Pulmonary artery endothelial cell (primary cell): ENCODE measurements at places on chromosomes 11 and 22. TPM values are rescaled to one million over a fixed set of nuclear protein-coding genes. Genes with fewer than 3 reads are reported as not detected.

GRCh38 chr11:74755395-74755995, 6.8 kb downstream of the RNF169 start:
- DNase-seq: no peak

- DNase-seq: no peak
These were observed 10.7 kb upstream of the CD5 start for GRCh38 chr11:61091373-61092279.

DNA sequence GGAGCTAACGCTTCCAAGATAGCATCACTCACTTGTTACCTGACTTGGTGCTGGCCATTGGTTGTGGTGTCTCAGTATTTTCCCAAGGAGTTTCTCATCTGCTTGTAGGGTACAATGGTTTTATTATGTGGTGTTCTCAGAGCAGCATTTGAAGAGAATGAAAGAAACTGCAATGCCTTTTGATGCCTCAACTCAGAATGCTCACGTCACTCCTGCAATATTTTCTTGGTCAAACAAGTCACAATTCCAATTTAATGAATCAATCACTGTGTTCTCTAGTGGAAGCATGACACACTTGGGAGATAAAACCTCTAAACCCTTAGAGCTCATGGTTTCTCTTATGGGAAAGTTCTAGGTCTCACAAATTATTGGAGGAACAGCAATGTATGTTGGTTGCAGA, 2.0 kb upstream of the OR5D14 start:
- DNase-seq: no peak

DNA sequence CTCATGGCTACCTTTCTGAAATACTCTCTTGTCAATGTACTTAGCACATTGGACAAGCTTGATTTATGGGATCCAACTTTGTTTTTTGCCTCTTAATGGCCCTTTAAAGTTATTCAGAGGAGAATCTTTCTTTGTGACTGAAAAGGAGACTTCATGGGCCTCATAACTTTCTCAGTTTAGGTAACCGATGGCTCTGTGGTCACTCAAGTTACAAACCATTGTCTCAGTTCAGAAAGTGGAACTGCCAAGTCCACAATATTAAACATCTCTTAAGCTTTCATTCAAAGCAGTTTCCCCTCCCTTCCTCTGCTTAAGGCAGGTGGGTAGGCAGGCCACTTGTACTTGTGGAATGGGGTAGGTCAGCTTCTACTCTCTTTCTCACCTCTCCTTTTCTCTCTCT, 12.3 kb upstream of the ARL14EP start:
- no peak for DNase-seq

DNA sequence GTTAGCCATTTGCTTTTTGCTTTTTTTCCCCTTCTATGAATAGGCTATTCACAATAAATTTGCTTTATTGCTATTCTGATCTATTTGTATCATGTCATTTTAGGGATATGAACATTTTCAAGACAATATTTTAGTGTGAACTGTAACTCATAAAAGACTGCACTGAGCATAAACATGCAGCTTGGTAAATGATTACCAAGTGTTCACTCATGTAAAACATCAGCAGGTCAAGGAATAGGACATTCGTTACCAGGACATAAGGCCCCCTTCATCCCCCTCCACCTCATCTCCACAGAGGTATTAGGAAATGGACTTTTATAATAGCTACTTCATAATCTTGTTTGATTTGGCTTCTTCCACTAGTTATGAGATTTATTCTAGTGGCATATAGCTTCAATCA, 12.4 kb downstream of the NLRP14 start:
- no peak for DNase-seq

DNA sequence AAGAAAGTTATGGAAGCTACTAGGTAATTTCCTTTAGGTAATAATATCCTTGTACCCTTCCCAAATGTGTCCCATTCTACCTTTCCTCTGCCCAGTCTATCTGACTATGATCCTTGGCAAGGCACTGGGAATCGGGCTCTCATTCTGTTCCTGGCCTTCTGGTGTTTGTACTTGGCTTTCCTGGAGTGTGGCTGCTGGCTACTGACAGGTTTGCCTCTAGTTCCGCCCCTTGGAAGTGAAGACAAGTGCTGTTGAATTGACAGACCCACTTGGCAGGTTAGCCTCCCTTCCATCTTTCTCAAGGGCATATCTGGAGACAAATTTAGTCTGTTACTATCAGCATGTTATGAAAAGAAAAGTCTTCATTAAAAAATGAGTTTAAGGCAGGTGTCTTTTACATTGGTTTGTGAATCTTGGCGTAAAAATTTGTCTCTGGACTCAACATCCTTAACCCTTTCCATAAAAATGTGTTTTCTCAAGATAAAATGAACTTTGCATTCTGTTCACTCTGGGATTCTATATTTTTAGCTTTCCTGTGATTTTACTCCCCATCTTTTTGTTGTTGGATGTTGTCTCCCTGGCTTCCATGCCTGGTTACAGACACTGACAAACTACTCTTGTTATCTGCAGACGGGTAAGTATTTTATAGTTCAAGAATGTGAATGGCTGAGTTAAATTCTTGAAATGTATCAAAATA, 287.4 kb upstream of the PDGFD start:
- no peak for DNase-seq

GRCh38 chr11:2577031-2577990, 122.5 kb downstream of the KCNQ1OT1 start:
- no peak for DNase-seq

DNA sequence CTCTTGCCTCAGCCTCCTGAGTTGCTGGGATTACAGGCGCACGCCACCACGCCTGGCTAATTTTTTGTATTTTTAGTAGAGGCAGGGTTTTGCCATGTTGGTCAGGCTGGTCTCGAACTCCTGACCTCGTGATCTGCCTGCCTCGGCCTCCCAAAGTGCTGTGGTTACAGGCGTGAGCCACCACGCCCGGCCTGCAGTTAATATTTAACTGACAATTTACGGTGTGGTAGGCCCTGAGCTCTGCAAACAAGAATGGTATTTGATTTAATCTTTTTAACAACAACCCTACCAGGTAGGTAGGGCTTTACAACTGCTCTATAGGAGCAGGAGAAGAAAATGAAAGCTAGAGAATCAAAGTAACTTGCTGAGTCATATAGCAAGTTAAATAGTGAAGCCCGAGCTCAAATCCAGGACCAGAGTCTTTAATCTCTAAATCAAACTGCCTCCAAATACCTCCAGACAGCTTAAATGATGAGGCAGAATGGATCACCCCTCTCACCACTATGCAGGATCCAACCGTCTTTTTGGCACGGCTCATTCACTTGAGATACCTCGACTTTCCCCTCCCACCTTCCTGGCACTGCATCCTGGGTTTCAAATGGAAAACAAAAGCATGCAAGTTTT, 9.4 kb downstream of the UEVLD start:
- no peak for DNase-seq

DNA sequence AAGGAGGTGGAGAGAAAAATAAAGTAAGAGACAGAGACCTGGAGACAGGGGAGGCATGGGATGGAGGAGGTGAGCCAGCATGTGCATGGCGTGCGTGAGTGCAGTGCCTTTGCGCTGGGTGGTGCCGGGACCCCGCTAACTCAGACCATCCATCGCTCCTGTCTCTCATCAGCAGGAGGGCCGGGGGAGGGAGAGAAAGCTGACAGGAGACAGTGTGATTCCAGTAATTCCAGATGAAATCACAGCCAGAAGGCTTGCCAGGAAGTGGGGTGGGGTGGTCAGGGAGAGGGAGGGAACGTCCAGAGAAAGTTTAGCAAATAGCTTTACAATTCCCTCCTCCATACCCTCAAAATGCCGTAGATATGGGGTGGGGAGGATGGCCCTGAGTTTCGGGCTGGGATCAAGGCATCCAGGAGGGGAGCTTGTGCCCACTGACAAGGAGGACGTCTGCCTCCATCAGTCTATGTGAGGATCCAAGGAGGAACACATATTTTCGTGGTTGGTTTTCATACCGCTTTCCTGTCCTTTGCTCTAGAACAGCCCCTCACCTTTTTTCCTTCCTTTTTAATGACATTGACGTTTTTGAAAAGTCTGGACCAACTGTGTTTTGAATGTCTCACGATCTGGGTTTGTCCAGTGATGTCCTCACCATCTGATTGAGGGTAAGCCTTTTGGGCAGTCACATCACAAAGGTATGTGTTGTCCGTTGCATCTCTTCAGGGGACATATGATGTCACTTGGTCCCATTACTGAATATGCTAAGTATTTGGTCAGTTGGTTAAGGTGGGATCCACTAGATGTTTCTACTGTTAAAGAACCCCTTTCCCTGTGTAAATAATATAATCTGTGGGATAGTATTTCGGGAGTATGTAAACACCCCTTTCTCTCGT, 567.3 kb downstream of the MIAT start:
- no peak for DNase-seq

GRCh38 chr11:72860592-72860991, 46.4 kb downstream of the ATG16L2 start:
- no peak for DNase-seq

DNA sequence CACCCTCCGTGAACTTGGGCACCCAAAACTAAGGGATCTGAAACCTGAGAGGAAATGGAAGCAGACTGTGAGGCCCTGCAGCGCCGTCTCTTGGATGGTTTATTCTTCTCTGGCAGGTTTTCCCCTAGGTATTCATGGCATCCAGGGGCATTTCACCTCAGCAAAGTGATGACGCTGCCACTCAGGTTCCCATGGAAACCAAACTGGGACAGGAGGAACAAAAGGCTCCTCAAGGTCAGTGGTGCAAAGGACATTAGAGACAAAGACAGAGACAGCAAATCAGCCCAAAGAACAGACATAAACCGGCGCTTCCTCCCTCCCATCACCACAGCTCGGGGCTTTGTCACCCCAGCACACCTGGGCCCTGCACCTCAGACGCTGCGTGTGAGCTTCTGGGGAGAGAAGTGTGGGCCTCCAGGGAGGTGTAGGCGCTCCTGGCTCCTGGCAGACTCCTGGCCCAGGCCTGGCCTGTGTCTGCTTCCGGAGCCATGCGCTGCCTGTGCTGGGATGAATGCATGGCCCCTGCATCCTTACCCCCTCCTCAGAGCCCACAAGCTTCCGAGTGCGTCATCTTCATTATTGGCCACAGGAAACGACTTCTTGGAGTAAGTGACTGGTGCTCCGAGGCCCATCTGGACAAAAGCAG, 5.9 kb downstream of the TP53AIP1 start:
- no peak for DNase-seq

- no peak for DNase-seq
These were observed 101.4 kb downstream of the ARL14EP start for GRCh38 chr11:30424321-30424720.

DNA sequence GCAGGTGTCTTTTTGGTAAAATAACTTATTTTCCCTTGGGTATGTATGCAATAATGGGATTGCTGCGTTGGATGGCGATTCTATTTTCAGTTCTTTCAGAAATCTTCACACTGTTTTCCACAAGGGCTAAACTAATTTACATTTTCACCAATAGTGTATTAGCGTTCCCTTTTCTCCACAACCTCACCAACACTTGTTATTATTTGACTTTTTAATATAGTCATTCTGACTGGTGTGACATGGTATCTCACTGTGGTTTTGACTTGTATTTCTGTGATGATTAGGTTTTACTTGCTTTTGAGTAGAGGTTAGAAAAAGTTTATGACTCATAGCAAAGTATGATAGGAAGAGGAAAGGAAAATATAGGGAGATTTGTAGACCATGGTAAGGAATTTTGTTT, 92.3 kb downstream of the DLG2 start:
- no peak for DNase-seq

GRCh38 chr22:33393432-33393831, 335.3 kb upstream of the SYN3 start:
- no peak for DNase-seq

DNA sequence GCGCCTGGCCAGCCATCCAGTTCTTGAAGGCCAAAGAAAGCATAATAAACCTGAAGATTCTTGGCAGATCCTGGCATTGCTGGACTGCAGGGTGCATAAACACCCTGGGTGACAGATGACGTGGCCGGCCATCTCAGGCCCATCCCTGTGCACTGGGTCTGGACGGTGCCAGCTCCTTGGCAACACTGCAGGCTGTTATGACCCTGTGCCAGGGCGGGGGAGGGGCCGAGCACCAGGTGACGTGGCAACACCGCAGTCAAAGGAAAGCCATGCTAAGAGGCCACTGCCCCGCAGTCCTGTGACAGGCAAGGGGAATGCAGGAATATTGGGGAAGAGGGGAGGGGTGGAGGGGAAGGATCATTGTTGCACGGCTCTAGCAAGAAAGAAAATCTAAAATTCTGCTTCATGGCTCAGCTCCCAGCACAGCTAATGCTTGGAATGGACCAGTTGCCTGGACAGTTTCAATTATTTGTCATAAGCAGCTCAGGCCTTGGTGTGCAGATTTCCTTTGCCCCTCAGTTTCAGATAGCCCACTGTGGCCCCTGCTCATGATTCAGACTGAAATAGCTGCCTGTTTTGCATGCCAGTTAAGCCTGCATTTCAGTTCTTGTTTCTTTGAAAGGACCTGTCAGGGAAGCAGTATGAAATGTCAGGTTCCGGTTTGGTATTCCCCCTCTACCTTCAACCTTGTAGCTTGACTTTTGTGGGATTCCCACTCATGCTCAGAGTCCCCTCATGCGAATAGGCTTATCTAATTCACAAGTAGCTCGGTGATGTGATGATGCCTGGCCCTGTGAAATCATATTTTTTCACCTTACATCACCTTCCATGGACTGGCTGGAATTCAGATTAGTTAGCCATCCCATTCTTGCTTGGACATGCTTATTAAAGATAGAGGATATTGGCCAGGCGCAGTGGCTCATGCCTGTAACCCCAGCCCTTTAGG, 29.7 kb upstream of the DDX6 start:
- DNase-seq: no peak

GRCh38 chr11:114134870-114135269, 75.4 kb downstream of the ZBTB16 start:
- no peak for DNase-seq

Gene SYT7
- total RNA-seq: under 0.01 and 0.18 TPM in 2 replicates

Gene SULT4A1
- 0.26 TPM in 1 of 2 replicates, not detected in the other for total RNA-seq

Gene C1QTNF5
- total RNA-seq: 61.2 and 101 TPM in 2 replicates

Gene KRTAP5-7
- total RNA-seq: not detected in 2 replicates

Gene CHST1
- 2.1 and 26.0 TPM in 2 replicates for total RNA-seq

Gene UBQLN3
- total RNA-seq: not detected in 2 replicates

Gene CHRM1
- not detected in 2 replicates for total RNA-seq

Gene DRD2
- not detected in 2 replicates for total RNA-seq

Gene RAG2
- not detected in 2 replicates for total RNA-seq

Gene AGBL2
- total RNA-seq: 0.18 and 0.26 TPM in 2 replicates

Gene ARHGAP42
- total RNA-seq: 0.46 and 1.0 TPM in 2 replicates

Gene FLRT1
- total RNA-seq: not detected in 2 replicates
